Fibroblast of the aortic adventitia (primary cell): ENCODE measurements at places on chromosomes 6 and 20.
A peak's percentile ranks its signal among the peaks of the same experiment; 100 is the strongest.

DNA sequence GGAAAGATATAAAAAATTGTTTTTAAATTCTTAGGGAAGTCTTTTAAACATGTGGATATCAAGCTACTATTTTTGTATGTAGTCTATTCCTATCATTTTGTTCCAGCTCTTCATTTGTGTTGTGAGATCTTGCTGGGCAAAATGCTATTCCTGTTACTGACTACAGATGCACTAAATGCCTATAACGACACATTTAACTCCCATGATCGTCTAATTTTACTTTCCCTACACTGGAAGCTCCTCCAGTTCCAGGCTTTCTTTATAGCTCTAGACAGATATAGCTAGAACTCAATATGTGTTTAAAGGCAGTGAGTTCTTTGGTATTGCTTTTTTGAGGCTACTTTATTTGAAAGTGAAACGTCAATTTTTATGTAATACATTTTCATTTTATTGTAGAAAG, 971.5 kb upstream of the CITED2 start:
- no peak for DNase-seq

DNA sequence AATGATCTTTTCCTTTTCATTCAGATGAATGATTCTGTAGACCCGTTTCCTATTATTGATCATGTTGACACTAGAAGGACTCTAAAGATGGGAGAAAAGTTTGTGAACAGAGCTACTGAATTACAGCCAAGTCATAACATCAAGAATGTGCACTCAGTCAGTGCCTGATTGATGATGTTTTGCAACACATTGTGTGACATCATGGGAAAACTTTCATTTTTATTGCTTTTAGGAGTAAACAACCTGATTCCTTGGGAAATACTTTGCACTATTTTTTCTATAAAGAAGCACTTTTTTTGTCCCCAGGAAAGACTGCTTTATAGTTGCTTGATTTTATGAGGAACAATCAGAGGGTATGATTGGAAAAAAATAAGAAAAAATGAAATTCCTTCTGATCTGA, 383.8 kb upstream of the JAG1 start:
- DNase-seq, result peak; percentile 4

- no peak for DNase-seq
Observed at GRCh38 chr6:45554591-45554990, 176.9 kb upstream of the SUPT3H start.

- DNase-seq, result peak; percentile 34
Observed at GRCh38 chr6:53322188-53323029, 26.3 kb downstream of the ELOVL5 start.

DNA sequence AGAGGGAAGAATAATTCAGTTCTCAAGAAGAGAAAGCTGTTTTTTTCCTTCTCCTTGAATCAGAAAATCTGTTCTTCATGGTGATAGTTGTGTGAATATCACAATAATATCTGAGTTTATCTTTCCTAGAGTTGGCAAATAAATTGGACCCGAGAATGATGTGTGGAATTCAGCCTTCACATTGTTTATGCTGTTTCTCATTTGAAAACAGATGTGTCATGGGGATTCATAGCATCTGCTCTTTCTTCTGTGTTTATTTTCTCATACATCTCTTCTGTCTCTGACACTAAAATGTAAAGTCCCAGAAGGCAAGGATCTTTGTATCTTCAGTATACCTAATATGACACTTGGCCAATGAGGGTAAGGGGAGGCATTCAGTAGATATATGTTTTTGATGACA, 103.6 kb upstream of the SGK1 start:
- peak; percentile 78 for DNase-seq

DNA sequence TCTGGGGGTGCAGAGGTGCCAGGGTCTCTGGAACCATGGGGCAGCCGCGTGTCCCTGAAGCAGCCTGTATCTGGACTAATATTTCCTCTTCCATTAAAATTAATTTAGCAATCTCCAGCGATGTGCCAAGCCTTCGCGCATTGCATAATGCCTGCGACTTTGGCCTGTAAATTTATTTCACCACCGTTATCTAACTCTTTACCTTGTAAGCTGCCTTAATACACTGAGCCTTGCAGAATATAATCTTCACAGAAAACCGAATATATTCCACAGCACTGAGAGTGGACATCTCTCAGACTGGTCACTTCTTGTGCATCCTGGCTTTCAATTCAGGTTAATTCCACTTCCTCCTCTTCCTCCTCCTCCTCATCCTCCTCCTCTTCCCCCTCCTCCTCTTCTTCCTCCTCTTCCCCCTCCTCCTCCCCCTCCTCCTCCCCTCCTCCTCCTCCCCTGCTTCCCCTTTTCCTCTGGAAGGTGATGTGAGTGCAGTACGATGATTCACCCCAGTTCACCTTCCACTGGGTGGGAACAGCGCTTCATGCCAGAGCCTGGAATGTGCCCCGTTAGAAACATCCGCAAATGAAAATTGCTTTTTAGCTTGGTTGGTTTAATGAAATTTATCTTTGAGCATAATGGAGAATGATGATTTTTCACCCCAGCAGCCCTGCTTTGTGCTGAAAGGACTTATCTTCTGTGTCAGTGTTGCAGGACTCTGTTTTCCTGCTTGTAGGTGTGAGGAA, 101.4 kb downstream of the CDH4 start:
- DNase-seq, result peak; percentile 30

- DNase-seq, result no peak
Observed at GRCh38 chr20:33370291-33370690, 31.0 kb downstream of the CDK5RAP1 start.

DNA sequence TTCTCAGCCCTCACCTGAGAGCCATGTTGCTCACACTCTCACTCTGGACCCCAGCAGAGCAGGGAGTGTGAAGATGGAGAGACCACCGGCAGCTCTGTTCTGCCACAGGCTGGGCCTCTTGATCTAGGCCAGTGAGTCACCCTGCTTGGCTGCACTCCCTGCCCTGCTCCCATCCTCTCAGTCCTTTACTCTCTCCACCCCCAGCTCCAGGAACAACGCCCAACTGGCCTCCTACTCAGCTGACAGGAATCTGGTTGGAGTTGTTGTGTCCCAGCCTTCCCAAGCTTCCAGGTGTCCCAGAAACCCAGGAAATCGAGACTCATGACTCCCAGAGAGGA, at the start of gene PSORS1C1:
Gene PSORS1C1 (plus strand): TSS at position 260 of the 338 bp plus-strand sequence. CDS start 14,833 bp downstream, outside the sequence.
- peak; percentile 97 for DNase-seq
